ENCODE measurements at places on chromosomes 1 and 21.

DNA sequence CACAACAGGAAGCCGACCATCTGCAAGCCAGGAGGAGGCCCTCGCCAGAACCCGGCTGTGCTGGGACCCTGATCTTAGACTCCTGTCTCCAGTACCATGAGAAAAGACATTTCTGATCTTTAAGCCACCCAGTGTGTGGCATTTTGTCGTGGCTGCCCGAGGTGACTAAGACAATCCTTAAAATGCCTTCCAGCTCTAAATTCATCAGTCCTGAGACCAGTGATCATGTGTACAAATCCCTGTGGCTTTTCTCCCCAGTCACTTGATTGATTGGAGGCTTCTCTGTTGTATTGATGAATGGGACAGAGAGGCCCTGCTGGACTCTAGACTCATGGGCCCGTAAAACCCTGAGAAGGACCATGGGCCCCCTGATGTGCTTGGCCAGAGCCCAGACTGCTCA is 36.1 kb downstream of the B3GALT5 start:
- no peak for DNase-seq

- DNase-seq, result no peak
Measured at GRCh38 chr21:30592140-30592539, at the start of gene KRTAP6-3. Gene KRTAP6-3, plus strand, starts transcription at chr21:30592440. Its CDS starts 6 bp downstream, at chr21:30592446.

DNA sequence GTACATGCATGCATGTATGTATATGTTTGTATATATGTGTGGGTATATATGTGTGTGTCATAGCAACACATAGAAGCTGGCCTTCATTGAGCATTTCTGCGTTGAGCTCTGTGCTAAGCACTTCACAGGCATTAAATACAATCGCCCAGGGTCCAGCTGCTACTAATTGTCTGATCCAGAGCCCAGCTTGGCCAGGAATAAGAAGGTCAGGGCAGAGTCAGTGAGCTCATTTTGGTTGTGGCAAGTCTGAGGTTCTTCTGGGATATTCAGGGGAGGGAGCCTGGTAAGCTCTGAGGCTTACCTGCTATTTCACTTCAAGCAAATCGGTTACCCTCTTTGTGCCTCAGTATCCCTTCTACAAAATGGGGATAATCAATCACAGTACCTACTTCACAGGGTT is 59.6 kb downstream of the FOXO6 start:
- DNase-seq, result no peak

- DNase-seq, result no peak
Measured at GRCh38 chr21:42026082-42026435, 15.9 kb upstream of the ZBTB21 start.

GRCh38 chr1:26784023-26784871 is 3.5 kb upstream of the PIGV start:
- DNase-seq, result peak; percentile 75

DNA sequence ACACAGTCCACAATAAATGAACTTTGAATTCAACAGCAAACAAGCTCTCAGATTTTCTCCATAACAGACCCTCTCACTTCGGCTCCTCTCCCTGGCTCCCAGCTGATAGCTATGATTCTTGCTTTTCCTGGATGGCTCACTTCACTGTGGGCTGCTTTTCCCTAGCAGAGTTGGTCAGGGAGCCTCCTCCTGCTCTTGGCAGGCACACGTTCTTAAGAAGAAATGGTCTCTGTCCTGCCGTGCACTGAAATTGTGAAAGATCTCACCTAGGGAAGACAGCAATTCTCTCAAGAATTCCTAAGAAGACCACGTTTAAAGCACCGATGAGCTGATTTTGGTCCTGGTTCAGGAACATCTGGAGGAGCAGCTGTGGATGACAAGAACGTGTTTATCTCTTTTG is 148.5 kb upstream of the KCNK2 start:
- DNase-seq, result no peak

- DNase-seq, result no peak
Measured at GRCh38 chr1:54378157-54378873, 27.9 kb downstream of the SSBP3 start.

DNA sequence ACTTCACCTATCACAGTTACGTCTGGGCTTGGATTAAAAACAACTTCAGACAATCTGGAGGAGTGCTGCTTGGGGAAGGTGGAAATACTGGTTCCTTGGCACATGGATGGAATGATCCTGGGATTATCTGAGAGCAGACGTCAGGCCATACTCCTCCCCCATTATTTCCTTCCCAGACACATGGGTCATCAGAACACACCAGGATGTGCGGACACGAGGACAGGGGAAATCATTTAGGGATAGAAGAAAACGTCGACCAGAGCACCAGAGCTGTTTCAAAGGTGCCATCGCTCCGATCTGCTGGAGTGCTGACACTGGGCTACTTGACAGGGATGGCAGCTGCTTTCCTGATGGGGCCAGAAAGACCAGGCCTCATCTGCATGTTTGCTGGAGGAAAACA is 31.8 kb upstream of the ANGPTL7 start:
- DNase-seq, result no peak

GRCh38 chr1:213138892-213139291 is 87.9 kb downstream of the RPS6KC1 start:
- DNase-seq, result peak; percentile 40

DNA sequence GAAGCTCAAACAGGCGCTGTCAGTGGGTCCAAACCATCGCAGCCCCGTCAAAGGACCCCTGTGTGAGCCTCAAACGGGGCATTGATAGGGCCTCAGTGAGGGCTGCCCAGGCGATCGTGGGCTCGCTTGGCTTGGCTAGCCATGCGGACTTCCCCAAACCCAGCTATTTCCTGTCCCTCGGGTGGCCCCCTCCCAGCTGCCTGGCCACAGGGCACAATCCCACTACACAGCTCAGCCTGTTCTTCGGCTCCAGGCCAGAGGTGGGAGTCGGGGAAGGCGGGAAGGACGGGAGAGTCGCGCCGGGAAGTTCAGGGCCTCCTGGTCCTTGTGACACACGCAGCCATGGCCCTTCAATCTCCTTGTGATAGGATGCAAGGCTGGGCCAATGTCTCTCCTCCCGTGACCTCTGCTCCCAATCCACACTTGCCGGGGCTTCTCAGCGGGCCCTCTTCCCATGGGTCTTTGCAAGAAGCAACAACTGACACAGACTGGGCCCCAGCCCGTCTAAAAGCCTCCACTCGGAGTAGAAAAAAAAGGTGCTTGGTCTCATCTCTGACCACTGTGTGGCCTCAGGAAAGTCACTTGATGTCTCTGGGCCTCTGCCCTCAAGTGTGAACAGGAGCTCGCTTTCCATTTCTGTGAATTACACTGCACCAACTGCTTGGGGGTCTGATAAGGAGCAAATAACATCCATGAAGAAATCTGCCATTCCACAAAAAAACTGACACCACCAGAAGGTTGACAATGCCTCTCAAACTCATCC is 7.1 kb upstream of the MATN1 start:
- DNase-seq, result no peak

DNA sequence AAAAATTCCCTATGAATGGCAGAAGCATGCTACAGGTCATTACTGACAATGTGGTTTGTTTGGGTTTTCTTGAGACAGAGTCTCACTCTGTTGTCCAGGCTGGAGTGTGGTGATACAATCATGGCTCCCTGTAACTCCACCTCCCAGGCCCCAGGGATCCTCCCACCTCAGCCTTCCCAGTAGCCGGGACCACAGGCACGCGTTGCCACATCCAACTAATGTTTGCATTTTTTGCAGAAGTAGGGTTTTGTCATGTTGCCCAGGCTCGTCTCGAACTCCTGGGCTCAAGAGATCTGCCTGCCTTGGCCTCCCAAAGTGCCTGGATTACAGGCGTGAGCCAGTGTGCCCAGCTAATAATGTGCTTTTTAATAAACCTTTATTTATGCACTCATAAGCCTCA is 259.1 kb downstream of the NFIA start:
- DNase-seq, result no peak

DNA sequence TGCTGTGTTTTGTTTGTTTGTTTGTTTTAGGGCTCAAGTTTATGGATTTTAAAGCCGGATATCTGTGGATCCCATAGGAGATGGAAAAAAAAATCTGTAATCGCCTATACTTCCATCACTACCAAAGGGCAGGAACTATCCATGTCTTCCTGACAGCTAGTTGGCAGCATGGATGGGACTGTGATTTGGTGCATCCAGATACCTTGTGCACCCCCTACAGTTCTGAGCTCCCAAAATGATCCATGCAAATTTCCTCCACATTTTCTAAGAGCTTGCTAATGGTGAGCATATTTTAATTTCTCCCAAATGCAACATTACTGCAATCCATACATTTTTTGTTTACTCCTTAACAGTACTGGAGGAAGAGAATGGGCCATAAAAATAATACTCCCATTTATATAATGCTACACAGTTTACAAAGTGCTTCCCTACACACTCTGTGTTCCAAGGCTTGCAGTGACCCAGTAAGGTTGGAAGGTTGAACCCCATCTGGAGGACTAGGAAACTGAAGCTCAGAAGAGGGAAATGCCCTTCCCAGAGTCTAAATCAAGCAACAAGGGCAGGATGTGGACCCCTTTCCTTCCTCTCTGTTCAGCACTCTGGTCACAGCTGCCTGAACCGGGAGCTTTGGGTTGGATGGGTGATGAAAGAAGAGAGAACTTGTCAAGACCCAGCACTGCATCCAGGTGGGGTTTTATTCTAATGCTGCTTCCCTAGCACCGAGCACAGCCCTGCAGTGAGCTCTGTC is 48.0 kb downstream of the CAPN8 start:
- no peak for DNase-seq

GRCh38 chr1:110588991-110589390 is 17.2 kb downstream of the KCNA2 start:
- no peak for DNase-seq

GRCh38 chr1:117618450-117619122 is 12.7 kb downstream of the TENT5C start:
- no peak for DNase-seq

- DNase-seq, result no peak
Measured at GRCh38 chr1:203112475-203112874, 15.1 kb upstream of the ADORA1 start.

DNA sequence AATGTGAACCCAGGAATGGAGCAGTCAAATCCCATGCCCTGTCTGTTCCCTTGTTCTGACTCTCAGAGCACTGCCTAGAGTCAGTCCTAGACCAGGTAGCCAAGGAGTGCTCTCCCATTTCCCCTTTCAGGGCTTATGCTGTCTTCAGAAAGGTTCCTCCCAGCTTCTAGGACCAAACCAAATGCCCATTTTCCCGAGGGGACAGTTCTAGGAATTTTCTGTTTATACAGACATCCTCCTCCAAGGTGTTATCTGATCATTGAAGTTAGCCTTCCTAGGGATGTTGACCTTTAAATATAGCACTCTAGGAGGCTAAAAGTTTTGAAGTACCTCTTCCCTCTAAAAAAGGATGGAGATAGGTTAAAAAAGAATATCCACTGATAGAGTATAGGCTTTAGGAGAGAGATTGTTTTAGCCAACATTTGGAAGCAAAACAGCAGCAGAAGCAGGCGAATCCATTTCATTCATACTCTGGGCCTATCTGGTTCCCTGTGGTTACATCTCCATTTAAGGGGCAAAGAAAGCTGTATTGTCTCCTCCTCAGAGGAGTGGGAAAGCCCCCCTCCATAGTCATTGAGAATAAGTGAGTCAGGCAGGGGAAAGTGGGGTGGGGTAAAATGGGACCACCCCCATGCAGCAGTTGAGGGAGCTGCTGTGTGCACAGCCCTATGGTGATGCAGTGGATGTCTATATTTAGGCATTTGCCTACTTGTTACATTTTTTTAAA is 126.5 kb downstream of the SPATA46 start:
- no peak for DNase-seq

DNA sequence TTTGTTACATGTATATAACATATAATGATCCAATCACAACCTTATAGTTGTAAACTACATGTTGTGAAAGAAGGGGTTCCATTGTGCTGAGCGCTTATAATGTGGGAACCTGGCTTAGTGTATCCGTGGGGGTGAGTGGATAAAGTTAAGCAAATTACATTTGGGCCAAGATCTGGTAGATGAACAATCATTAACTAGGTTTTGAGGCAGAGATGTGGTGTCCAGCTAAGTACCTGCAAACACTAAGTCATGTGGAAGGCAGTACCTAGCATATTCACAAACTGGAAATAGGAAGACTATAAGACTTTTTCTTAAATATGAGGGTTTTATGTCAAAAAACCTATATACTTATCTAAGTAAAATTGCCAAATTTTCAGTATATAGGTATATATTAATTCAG is 167.2 kb upstream of the PDE4B start:
- no peak for DNase-seq

GRCh38 chr1:69702085-69702484 is 134.4 kb downstream of the LRRC7 start:
- no peak for DNase-seq

DNA sequence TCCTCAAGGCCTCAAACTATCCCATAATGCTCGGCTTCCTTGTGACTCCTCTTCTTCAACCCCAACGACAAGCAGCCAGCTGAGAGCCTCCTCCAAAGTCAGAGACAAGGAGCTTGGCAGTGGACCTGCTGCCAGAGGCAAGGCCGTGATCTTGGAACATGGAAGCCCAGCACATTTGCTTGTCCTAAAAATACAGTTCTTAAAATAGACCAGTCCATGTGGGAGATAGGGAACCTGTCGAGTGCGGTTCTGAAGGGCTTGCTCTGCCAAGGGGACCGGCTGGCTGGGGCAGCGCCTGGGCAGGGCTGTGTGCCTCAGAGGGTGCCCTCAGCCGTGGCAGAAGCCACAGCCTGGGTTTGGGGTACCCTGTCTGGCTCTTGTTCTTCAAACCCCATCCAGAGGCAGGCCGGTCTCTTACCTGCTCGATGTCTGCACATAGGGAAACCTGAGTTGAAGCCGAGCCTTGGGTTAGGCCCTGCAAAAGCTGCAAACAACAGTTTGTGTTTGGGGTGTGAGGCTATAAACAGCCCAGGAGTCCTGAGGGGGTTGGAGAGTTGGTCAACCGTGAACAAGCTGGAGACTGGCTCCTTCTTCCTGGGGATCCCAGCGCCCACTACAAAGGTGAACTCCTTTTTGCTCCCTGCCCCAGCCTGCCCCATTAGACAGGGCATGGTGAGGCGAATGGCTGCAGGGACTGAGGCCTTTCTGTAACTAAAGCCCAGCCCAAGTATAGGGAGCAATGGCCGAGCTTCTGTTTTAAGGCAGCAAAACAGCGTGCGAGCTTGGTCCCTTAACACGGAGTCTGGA is 228.8 kb downstream of the CAMTA1 start:
- DNase-seq, result no peak

DNA sequence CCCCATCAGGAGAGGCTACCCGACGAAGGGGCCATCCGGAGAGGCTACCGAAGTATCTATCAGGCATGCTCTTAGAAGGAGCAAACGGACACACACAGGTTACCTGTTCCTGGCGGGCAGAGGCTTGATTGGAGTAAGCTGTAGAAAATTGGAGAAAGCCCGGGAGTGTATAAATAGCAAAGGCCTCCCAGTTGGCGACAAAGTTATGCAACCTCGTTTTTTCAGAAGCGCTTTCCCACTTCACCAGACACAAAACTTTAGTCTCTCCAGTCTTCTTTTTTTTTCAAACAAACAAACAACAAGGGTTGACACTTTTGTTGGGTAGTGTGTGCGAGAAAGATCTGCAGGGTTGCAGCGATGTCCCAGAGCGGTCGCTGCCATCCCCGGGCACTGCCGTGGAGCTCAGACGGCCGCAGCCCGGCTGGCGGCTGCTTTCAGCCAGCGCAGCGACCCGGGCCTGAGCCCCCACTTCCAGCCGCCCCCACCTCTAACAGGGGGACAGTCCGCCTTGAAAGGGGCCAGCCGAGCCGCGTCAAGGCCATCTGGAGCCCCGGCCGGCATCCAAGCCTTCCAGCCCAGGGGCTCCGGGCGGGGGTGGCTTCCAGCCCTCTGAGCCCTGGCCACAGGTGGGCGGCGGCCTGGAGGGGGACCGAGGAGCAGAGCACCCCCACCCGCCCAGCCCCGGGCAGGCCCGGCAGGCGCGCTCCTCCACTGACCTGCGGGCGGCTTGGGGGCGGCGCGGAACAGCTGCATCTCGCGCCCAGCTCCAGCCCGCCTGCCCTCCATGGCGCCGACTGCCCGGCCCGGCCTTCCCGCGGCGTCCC is 616 bp downstream of the MCOLN3 start:
- DNase-seq, result peak; percentile 33

Data from EL (cell line).